ENCODE measurements at places on chromosomes 3 and 15.

GRCh38 chr3:56928379-56929068 is 126.8 kb upstream of the ARHGEF3 start:
- DNase-seq, result peak; percentile 42

DNA sequence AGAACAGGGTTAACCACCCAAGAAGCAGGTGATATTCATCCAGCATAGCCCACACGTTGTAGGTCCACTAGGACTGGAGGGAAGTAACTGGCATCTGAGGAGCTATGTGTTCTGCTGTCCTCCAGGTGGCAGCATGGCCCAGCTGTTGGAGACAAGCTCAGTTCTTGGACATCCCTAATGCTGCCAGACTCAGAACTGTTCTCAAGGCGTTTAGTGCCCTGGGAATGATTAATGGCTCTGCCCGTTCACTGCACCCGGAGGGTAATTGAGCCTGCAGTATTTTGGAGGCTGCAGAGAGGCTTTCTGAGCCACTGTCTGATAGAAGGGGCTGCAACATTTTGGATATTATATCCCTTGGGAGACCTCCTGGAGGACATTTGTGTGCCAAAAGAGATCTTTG is 521.3 kb upstream of the SEMA6D start:
- DNase-seq, result peak; percentile 63

DNA sequence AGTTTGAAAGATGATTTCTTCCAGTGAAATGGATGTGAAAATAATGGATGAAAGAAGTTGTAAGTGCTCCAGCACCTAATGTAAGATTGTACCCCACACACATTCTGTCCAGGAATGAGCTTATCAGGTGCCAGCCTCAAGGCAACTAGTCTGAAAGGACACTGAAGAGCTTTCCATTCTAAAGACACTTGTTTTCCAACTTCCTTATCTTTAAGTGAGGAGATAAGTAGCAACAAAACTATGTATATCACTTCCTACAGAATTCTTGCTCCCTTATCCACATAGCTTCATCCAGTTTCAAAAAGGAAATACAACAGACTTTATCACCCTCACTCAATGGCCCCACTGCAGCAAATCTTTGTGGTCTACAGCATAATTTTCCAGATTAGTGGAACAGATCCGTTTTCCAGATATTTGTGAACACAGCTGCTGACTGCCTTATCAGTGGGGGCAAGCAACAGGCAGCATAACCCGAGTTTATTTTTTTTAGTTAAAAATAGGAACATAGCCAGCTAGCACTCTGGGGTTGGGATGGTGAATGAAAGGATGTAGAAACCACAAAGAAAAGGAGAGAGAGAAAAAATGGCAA is 60.6 kb downstream of the CD200R1L start:
- DNase-seq, result no peak

DNA sequence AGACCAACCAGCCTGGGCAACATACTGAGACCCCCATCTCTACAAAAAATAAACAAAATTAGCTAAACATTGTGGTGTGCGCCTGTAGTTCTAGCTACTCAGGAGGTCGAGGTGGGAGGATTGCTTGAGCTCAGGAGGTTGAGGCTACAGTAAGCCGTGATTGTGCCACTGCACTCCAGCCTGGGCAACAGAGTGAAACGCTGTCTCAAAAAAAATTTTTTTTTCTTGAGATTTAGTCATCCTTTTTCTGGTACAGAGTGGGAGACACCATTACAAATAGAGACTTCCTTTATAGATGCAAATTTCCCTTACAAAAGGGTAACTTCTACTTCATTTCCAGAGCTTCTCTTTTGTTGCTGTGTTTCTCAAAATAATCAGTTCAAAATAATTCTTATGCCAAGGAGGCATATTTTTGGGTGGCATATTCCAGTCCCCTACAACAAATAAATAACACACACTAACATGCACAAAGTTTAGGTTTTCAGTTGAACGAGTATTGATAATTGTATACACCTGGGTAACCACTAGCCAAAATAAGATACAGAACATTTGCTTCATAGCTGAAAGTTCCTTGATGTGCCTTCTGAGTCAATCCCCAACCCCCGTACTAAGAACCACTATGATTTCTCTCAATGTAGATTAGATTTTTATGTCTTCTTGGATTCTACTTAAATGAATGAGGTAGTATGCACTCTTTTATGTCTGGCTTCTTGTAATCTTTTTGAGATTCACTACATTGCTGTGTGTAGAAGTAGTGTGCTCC is 248.9 kb upstream of the PROK2 start:
- no peak for DNase-seq

DNA sequence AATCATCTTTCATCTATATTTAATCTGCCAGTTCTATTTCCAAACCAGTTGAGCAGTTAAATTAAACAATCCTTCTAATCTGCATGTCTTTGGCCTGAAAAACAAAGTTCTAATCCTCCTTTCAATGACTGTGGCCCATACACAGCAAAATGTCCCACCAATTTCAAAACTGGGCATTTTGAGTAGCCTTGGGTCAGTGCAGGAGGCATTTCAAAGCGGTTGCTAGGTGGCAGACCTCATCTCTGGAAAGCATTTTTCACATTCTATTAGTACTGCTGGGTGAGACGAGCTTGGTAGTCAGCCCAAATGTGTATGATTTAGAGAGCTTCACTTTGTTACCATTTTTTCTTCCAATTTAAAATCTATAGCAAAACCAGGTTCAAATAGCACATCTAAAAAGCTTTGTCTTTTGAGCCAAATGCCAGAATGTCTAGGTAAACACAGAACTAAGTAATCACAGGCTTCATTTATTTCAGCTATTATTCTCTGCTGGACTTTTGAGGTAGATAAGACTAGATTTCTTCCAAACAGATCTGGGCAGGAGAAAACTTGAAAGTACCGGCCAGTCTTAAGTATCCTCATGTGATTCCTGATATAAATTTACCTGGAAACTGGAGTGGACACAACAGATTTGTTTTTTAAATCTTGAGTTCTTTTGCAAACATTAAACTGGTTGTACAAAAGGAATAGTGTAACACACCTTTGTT is 8.9 kb upstream of the ARHGEF26 start:
- no peak for DNase-seq

DNA sequence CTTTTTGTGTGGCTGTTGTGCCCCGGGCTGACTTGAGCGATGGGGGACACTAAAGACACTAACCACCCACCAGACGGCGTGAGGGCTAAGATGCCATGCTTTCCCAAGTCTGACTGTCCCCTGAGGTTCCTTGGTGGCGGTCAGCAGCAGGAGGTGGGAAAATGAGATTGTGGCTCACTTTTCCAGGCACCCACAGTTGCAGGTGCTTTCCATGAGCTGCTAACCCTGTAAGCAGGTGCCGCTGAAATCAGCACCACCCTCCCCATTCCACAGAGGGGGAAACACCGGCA is 17.7 kb downstream of the PRR23E start:
- no peak for DNase-seq

- no peak for DNase-seq
These were observed 3.0 kb downstream of the MAPK6 start for GRCh38 chr15:52021892-52022540.
